ENCODE measurements at places on chromosomes 16 and 17. TPM values are rescaled to one million over a fixed set of nuclear protein-coding genes. Genes with fewer than 3 reads are reported as not detected.

- peak; percentile 82 for DNase-seq
These were observed 53.7 kb upstream of the ETV4 start for GRCh38 chr17:43599835-43600234.

Gene TENT4B
- total RNA-seq = 9.2 TPM

GRCh38 chr17:7843536-7844291 is 9.7 kb downstream of the KDM6B start:
- DNase-seq = peak; percentile 76

Gene AURKB
- total RNA-seq = 1.6 TPM

- DNase-seq = no peak
These were observed 565 bp downstream of the WDR45B start for GRCh38 chr17:82647593-82648164.

DNA sequence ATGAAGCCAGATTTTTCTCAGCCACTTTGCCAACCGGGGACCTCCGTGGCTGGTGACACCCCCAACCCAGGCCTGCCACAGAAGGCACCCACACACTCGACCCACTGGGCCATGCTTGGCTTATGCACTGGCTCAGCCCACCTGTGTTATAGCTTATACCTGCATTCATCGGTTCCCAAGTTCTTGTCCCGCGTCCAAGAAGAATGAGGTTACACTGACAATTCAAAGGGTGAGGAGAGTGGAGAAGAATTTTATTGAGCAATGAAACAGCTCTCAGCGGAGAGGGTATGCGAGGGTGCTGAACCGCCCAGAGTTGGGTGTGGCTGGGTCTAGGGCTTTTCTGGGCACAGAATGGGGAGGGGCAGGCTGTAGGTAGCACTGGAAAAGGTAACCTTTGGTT is 22.2 kb upstream of the CDH15 start:
- DNase-seq = no peak

DNA sequence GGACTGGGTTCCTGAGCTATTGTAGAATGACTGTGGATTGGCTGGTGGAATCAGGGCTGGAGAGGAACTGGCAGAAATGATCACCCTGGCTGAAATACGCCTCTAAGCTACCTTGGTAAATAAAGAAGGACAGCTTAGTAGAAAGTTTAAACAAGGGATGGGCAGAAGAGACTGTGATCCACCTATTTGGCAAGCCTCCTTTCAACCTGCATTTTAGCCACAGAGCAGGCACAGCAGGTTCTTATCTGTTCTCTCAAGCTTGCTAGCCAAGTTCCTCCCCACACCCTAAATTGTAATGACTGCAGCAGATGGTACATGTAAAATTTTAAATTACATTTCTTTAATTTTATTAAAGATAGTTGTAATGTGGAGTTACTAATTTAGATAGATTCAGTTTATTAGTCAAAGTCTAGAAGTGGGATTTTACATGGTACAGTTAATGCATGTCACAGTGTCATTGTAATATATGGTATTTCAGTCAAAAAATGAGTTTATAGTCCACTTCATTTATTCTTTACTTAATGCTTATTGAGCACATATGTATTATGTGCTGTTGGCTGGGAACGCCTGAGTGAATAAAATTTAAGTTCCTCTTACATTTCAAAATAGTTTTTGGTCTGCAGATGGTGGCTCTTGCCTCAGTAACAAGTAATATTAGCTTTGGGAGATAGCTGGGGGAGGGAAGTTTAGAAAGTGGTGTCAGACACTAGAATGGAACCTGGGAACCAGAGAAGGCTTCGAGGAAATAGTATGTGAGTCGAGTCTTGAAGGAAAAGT is 11.2 kb downstream of the EPN2 start:
- DNase-seq = peak; percentile 46

DNA sequence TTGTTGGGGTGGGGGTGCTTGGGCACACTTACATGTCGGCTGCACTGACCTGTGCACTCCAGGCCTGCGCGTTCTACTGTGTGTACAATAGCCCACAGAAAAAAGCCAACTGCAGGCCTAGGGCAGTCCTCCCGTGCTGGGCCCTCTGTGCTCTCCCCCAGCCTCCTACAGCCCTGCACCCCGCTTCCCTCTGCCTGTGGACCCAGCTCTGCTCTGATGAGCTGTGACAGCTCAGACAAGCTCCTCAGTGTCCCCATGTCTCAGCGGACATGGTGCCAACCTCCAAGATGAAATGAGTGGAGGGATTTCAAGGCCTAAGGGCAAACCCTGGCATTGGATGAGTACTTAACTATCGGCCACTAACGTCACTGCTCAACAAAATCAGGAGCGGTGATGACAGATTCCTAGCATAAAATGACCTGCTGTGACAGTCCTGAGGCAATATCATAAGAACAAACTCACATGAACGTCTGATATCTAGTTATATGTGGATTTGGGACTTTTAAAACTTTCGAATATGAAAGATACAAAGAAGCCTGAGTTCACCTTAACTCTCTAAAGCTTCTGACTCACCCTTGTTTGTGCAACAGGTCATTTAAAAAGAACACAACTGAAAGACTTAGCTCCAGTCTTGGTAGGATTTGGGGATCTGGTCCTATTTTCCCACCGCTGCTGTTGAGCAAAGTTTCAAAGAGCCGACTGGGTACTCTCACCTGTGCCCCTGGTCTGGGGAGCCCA is 34.7 kb downstream of the CCDC57 start:
- no peak for DNase-seq

GRCh38 chr16:1105888-1106620 is 10.0 kb upstream of the C1QTNF8 start:
- DNase-seq = peak; percentile 4

- no peak for DNase-seq
These were observed 9.1 kb downstream of the TP53I13 start for GRCh38 chr17:29577385-29578211.

Gene PMFBP1
- total RNA-seq = 0.53 TPM

Gene LONP2
- total RNA-seq = 37.8 TPM

Gene SPATA33
- 2.3 TPM for total RNA-seq

Gene PRR14
- total RNA-seq = 2.6 TPM

DNA sequence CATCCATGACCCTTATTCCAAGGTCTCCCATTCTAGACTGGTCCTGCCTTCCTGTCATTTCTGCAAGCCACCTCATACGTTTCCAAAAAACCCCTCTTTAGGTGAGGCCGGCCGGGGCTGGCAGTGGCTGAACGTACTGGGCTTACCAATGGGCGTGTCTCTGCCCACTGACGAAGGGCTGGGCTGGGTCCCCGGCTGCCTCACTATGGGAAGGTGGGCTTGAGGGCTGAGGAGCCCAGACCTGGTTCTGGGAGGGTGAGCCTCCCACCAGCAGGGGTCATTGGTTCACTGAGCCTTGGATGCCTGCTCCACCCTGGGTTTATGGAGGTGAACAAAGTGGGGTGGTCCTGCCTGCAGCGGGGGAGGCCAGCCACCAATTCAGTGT is 19.9 kb downstream of the KDM8 start:
- no peak for DNase-seq

DNA sequence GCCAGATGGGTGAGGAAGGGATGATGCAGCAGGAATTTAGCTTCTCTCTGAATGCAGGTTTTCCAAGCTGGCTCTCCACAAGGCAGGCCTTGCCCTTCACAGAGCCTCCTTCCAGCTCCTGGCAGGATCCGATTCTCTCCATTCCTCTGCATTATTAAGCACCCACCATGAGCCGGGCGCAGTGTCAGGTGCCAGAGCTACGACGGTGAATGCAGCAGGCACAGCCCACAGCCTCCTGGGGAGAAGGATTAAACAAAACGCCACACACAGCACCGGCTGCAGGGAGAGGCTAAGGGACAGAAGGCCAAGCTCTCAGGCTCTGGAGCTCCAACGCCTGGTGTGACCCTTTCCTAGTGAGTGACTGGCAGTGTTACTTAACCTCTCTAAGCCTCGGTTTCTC is 7.1 kb upstream of the MT2A start:
- no peak for DNase-seq

GRCh38 chr17:9968881-9969280 is 63.8 kb upstream of the RCVRN start:
- peak; percentile 8 for DNase-seq

Gene HCRT
- not detected for total RNA-seq

- DNase-seq = no peak
These were observed 21.4 kb downstream of the GALNS start for GRCh38 chr16:88835383-88835782.

Gene CACNG3
- not detected for total RNA-seq

Gene GAS7
- total RNA-seq = 1.7 TPM

GRCh38 chr16:17369421-17370222 is 101.1 kb downstream of the XYLT1 start:
- no peak for DNase-seq

GRCh38 chr17:49365667-49366066 is 3.6 kb upstream of the ZNF652 start:
- no peak for DNase-seq

Gene PPP1R27
- not detected for total RNA-seq

- peak; percentile 87 for DNase-seq
These were observed 12.1 kb upstream of the NDUFAB1 start for GRCh38 chr16:23608194-23608593.

Gene GALR2
- not detected for total RNA-seq

GRCh38 chr16:24367186-24367710 is 111.1 kb downstream of the CACNG3 start:
- DNase-seq = no peak

DNA sequence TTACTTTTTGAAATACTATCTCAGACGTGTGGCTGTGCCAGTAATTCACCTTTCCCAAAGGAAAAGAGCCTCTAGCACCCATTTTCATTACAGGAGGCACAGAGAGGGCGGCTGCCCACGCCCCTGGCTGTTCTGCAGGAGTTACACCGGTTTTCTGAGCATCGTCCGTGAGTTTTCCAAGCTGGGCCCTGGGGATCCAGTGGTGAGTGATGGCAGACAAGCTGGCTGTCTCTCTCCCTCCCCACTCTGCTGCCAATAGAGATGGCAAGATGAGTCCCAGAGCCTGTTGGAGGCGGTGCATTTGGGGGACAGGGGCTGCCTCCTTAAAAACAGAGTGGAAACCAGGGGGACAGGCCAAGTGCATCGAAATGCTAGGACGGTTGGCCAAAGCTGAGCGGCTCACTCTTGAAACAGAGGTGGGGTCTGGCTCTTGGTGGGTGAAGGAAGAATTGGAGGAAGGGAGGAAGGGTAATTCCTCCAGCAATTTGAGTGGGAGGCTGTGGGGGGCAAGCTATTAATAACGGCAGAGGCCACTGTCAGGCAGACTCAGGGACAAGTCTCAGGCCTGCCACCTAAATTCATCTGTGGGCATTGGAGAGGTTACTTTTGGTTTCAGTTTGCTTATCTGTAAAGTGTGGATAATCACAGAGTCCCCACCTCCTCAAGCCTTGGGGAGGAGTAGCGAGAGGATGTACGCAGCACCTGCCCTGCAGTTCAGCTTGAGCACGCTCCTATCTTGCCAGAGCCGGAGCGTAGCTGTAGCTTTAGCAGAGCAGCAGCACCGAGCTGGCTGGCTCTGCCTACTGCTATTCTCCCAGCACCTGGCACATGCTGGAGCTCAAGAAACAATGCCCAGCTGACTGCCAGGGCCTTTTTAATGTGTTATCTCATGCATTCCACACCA is 7.5 kb upstream of the NOS2 start:
- DNase-seq = no peak

DNA sequence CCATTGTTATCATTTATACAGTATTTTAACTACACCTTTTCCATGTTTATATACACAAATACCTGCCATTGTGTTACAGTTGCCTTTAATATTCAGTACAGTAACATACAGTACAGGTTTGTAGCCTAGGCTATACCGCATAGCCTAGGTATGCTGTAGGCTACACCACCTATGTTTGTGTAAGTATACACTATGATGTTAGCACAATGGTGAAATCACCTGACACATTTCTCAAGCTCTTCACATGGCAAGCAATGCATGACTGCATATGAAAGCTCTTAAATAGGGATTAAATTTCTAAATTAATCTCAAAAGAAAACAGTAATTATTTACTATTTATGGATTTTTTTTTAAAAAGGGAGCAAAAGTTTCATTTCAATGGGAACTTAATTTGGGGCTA is 12.0 kb downstream of the LRRC37B start:
- DNase-seq = peak; percentile 53

Gene SLC13A5
- total RNA-seq = 0.38 TPM

DNA sequence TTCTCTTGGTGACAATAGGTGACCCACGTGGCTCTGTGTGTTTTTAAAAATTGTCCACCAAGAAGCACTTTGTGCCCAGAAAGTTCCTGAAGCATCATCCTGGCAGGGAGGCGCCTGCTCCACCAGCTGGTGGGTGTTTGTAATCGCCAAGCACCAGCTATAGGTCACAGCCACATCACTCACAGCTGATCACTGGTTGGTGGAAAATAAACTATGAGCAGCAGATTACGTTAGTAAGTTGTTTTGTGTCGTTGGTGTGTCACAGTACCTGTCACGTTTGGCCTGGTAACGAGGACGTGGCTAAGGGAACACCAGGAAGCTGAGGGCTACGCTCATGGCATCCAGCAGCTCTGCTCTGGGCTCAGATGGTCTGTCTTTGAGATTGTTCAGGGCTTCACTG is 10.1 kb downstream of the MRM3 start:
- peak; percentile 46 for DNase-seq

- DNase-seq = peak; percentile 68
These were observed 942 bp downstream of the LDAF1 start for GRCh38 chr16:21159281-21159951.

DNA sequence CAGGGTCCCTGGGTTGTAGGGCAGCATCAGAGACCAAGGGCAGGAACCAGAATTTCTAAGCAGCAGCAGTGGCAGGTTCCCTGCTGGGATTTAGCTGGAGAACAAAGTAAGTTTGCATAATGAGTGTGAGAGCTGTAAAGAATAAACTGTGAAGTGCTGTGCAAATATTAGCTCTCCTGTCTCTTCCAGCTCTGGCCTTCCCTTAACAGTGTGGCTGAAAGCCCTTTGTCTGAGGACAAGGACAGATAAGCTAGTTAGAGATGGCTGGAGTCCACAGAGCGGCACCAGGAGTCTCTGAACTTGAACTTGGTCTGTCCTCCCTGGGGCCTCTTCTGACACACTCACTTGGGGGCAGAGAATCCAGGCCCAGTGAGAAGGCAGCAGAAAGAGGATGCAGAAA is 98.2 kb upstream of the WSCD1 start:
- DNase-seq = no peak

- DNase-seq = no peak
These were observed 30.7 kb downstream of the CEP95 start for GRCh38 chr17:64537488-64537887.

- DNase-seq = no peak
These were observed 204.5 kb downstream of the GSG1L start for GRCh38 chr16:27859020-27859419.

- no peak for DNase-seq
These were observed 99.9 kb downstream of the EFCAB13 start for GRCh38 chr17:47423406-47424295.

Gene CDH5
- not detected for total RNA-seq

DNA sequence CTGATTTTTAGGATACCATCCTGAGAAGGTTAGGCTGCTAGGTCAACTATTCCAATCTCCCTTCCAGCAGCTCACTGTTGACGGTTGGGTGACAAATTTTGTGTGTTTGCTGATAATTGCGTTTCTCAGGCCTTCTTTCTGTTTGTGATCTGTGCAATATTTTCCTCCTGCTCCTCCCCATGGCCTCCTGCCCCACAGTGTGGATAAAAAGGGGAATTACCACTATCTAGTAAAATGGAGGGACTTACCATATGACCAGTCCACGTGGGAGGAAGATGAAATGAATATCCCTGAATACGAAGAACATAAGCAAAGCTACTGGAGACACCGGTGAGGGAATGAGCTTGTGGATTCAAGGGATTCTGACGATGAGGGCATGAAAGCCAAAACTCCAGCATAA is 9.2 kb downstream of the CHD3 start:
- peak; percentile 50 for DNase-seq

Gene KRT222
- total RNA-seq = not detected

Gene ANKS3
- 16.8 TPM for total RNA-seq

Data from bronchial epithelial cell (primary cell).